ENCODE measurements at places on chromosomes 13 and 19.

DNA sequence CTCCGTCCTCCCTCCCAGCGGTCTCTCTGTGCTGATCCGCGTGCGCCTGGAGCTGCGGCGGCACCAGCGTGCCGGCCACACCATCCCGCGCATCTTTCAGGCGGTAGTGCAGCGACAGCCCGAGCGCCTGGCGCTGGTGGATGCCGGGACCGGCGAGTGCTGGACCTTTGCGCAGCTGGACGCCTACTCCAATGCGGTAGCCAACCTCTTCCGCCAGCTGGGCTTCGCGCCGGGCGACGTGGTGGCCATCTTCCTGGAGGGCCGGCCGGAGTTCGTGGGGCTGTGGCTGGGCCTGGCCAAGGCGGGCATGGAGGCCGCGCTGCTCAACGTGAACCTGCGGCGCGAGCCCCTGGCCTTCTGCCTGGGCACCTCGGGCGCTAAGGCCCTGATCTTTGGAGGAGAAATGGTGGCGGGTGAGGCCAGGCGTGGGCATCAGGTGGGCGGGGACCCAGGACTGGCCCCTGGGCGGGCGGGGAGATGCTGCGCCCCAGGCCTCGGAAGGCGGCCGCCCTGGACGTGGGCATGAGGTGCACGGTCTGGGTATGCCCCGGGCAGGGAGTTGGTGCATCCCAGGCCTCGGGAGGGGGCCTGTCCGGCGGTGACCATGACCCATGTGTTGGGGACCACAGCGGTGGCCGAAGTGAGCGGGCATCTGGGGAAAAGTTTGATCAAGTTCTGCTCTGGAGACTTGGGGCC lies 16.4 kb downstream of the SLC27A1 start:
- DNase-seq, result no peak

- DNase-seq, result no peak
Observed at GRCh38 chr13:21826214-21827015, 155.5 kb downstream of the FGF9 start.

DNA sequence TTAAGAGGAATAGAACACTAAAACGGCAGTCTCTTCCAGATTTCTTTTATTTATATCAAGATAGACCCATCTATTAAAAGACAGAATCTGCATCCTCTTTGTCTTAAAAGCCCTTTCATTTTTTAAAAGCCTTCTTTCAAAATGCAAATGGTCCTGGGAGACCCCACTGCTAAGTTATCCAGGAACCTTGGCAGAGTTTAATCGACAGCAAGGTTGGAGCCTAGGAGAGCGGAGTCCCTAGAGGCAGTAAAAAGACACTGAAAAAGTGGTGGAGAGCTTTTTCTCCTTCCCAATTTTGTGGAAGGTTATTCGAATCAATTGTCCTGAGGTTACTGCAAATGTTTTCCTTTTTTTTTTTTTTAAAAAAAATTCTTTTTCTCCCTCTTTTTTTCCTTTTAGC lies 294.7 kb downstream of the NALCN start:
- no peak for DNase-seq

DNA sequence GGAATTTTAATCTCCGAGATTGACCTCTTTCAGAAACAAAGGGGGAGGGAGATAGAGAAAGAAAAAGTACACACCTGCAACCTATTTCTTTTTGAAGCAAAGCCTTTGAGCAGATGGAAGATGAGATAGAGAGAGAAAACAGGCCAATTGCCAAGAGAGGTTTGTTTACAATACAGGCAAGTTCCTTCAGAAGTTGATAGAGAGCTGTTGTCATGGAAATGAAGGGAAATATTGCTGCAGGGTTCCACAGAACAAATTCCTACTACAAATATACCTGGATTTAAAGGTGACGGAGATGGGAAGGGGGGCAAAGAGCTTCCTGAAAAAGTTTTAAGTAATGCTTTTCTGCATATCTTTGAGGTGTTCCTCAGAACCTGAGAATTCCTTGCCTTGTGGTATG lies 388.4 kb downstream of the NDFIP2 start:
- DNase-seq, result no peak

- DNase-seq, result no peak
Observed at GRCh38 chr19:4523306-4524110, 5.2 kb upstream of the PLIN4 start.

DNA sequence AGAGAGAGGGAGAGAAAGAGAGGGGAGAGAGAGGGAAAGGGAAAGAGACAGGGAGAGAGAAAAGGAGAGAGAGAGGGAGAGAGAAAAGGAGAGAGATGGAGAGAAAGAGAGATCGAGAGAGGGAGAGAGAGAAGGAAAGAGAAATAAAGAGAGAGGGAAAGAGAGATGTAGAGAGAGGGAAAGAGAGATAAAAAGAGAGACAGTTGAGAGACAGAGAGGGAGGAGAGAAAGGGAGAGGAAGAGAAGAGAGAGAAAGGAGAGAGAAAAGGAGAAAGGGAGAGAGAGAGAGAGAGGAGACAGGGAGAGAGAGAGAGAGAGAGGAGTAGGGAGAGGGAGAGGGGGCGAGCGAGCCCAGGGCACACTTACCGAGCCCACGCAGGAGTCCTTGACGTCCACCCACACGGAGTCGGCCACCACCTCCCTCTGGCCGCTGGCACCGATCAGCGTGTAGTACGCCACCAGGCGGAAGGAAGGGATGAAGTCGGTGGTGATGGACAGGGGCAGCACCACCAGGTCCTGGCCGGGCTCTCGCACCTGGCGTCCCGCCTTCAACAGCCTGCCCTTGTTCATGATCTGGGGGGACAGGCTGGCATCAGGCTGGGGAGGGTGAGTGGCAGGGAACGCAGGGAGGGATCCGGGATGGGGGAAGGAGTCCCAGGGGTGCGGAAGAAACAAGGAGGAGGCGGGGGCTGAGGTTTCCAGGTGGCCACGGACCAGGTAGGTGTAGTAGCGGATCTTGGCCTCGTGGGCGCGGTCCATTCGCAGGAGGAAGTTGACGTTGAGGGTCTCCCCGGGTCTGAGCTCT lies 10.0 kb downstream of the C3 start:
- DNase-seq, result no peak

DNA sequence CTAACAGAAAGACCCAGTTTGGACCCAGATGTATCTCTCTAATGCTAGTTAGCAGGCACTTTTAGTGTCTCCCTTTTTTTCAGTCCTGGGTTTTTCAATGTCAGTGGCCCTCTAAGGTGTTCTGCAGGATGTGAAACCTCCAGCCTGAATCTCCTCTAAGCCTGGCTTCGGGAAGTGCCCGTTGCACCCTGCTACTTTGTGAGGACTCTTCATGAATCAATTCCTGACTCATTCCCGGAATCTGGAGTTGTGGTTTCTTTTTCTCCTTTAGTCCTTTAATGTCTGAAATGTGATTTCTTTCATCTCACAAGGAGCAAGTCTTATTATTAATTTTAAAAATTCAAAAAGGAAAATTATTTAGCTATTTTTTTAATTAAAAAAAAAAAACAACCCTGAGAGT lies 116.0 kb downstream of the ZNF536 start:
- no peak for DNase-seq

DNA sequence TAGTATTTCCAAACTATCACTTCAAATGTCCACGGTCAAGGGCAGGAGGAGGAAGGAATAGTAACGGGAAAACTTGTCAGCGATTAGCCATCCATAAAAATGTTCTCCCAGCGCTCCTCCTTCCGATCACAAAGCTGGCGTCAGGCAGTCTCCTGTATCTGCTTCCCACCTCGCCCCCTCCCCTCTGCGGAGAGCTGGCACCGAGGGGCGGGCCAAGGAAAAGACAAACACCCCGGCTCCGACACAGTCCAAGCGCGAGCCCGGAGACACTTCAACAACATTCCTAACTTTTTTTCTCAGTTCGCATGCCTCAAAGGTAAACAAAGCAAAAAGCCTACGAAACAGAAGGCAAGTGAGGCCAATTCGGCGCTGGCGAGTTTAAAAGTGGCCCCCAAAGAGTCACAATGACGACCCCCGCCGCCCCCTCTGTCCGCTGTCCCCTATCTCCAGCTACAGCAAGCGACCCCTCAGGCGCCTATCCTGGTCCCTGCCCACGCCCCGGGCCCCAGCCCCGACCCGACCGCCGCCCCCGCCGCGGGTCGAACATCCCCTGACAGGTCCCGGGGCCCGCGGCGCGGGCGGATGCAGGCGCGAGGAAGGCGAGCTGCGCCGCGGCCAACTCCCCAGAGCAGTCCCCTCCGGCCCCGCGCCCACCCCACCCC lies 736 bp downstream of the SMAD9 start:
- no peak for DNase-seq

- no peak for DNase-seq
Observed at GRCh38 chr19:4691373-4691772, 21.2 kb upstream of the MYDGF start.
